Stimulated activated CD4-positive, alpha-beta T cell treated with anti-CD3 and anti-CD28 coated beads, Interleukin-12 subunit alpha, Interleukin-12 subunit beta, amount 100 ng/mL, for 48 hours (primary cell): ENCODE measurements at places on chromosomes 16 and 17.

GRCh38 chr17:15398291-15398690, 56.9 kb upstream of the TEKT3 start:
- DNase-seq = no peak

GRCh38 chr16:1620391-1620790, 8.2 kb downstream of the CRAMP1 start:
- no peak for DNase-seq

DNA sequence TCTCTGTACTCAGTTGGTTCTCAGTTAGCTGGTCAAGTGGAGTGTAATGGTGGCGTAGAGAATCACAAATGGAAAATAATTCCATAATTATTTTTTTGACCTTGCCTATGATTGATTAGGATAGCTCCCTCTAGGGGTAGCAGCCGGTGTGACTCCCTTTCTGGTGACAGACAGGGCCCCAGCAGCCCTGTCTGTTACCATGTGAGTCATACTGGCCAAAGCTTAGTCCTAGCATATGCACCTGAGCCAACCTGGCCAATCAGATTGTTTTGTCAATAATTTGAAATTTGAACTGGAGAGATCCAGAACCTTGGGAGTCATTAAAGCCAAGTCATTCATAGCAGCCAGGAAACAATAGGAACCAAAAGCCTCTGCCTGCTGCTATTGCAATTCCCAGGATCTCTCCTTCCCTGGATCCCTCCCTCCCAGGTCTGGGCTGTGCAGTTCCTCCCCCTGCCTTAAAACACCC, 5.6 kb downstream of the PNPO start:
- DNase-seq = peak; percentile 77

DNA sequence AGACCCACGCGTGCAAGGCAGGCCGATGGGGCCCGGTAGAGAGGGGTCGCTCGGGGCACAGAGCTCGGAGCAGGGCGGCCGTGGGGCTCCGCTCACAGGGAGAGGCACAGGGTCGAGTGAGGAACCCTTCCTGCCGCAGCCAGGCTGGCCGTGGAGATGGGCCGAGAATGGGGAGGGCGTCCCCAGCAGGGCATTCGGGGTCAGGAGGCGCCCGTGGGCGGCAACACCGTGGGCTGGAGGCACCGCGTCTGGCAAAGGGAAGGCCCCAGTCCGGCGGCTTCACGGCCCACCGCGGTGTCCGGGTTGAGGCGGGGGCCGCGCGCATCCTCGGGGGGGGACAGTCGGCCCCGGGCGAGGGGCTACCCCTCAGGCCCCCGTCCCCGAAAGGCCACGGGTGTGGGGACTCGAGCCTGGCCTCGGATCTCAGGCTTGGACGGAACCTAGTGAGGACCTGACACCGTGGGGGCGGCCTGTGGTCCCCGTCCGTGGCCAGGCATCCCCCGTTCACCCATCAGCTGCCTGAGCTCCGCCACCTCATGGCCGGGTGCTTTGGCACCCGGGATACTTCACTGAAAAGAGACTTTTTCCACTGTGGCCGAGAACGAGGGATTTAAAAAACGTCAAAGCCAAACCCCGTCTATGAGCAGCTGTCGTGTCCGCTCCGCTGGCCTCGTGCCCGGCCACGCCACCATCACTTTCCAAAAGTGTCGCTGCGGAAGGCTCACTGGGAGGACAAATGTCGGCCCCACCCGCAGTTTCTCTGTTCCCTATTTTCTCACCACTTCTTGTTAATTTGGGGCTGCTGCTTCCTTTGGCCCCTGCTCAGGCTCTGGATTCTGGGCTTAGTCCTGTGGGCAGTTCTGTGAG, 73.6 kb downstream of the METRNL start:
- no peak for DNase-seq

DNA sequence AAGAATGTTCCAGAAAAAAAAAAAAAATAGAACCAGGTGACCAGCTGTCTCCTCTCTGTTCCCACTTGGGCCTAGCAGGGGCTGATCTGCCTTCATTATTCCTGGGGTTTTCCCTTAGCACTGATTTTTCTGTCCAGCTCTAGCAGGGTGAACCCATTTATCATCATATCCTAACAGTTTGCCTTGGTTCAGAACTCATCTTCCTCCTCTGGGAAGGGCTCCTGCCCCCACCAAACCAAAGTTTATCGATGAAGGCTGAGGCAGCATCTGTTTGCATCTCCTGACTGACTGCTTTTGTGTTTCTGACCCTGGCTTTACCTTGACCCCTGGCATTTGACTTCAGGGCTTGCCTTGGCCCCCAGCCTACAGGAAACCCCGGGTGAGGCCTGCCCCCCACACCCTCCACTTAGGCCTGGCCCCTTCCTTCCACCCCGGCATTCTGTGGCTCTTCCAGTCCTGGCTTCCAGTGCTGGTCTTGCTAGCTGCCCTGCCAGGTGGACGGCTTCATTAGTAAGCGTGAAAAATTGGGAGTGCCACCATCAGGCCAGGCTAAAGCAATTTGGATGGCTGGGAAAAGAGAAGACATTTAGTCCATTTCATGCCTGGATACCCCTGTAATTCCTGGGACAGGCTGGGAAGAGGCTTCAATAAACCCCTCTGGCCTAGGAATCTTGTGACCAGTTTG, 164.9 kb downstream of the CCDC182 start:
- no peak for DNase-seq

DNA sequence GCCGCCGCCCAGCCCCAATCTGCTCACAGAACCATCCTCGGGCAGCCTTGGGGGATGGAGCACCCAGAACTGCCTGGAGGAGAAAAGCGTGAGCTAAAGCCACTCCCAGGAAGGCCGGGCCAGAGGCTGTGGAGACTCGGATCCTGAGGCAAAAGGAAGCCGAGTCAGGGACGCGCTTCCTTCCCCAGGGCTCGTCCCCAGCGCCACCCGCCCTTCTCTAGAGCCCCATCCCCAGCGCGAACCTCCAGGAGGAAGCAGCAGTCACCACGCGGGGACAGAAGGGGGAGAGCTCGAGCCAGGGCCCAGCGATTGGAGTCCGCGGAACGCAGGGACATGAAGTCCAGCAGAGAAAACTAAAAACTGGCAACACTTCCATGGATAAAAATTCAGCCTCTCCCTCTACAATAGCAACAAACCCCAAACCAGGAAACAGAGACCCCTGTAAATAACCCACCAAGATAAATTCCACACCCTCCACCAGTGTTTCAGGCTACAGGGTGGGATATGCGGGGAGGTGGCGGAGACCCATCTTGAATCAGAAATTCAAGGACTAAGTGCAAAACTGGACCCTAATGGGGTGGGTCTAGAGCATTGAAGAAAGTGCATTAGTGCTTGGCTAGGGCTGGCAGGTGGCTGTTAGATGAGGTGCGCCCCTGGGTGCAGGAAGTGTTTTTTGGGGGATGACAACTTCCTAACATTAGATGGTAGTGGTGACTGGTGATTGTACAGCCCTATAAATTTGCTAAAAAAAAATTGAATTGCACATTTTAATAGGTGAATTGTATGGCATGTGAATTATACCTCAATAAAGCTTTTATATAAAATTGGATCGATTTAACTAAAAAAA, 116.1 kb upstream of the METRNL start:
- DNase-seq = no peak

DNA sequence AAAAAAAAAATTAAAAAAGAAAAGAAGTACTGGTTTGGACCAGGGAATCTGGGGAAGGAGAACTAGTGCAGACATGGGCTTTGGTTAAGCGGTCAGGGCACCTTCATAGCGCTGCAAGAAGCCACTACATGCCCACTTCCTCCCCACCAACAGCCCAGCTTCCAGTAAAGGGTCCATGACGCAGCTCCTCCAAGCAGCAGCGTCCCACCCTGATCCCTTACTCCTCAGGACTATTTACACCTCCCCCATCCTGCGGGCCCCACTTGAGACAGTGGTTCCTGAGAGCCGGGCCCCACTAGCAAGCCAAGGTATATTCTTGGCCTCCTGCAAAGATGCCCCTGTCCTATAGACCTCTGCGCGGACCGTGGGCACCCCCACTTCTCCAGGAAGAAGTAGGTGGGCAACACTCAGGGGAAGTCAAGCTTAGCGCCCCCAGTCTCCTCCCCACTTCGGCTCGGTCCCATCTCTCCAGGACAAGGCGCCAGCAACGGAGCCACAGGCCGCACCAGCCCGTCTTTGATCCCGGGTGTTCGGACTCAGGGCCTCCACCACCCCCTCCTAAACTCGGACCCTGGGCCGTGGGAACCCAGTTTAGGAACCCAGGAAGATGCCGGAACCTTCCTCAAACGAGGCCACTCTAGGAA, 913 bp upstream of the PRR14 start:
- DNase-seq = no peak

- DNase-seq = no peak
These were observed 55.3 kb downstream of the HLF start for GRCh38 chr17:55319933-55320593.

- no peak for DNase-seq
These were observed 50.4 kb downstream of the ARHGAP27 start for GRCh38 chr17:45382226-45382625.

GRCh38 chr17:30236766-30237165, 1.3 kb upstream of the SLC6A4 start:
- no peak for DNase-seq

DNA sequence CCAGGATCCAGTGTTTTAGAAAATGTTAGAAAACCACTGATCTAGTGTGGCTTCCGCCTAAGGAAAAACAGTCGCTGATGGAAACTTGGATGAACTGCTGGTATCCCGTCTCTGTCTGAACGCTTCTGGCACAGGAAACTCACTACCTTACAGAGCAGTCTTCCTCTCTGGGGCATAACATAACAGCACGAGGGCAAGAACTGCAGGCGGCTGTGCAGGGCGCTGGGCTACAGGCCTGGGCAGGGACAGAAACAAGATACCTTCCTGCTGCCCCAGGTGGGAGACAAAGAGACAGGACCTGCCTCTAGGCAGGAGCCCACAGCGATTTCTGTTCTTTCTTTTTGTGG, 10.5 kb downstream of the MXRA7 start:
- no peak for DNase-seq

DNA sequence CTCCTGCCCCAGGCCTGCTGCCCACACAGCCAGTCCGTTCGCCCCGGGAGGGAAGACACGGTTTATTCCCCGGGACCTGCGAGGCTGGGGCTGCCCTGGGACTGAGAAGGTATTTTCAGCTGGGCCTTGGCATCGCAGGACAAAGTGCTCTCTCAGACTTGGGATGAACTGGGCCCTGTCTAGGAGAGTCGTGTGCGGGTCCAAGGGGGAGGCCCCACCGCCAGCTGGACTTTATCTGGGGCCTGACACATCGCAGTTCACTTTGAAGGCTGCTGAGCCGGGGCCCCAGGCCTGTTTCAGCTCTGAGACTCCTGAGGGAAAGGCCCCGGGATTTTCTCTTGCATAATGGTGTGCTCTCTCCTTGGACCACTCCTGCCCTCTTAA, 6.8 kb downstream of the CRISPLD2 start:
- DNase-seq = no peak

DNA sequence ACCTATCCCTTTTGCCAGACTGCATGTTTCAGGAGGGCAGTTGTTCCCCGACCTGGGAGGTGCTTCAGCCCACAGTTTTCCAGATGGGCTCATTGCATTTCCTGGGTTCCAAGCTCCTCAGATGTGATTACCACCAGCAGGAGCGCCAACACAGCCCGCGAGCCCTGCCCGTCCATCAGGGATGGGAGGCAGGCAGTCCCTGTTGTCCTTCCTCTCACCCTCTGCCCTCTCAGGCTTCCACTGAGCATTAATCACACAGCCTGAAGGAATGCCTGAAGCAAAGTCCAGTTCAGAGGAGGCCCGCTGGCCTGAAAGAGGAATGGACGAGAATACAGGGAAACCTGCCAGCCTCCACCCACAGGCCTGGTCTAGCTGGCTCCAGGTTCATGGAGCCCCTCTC, 256.3 kb upstream of the SDK2 start:
- no peak for DNase-seq

DNA sequence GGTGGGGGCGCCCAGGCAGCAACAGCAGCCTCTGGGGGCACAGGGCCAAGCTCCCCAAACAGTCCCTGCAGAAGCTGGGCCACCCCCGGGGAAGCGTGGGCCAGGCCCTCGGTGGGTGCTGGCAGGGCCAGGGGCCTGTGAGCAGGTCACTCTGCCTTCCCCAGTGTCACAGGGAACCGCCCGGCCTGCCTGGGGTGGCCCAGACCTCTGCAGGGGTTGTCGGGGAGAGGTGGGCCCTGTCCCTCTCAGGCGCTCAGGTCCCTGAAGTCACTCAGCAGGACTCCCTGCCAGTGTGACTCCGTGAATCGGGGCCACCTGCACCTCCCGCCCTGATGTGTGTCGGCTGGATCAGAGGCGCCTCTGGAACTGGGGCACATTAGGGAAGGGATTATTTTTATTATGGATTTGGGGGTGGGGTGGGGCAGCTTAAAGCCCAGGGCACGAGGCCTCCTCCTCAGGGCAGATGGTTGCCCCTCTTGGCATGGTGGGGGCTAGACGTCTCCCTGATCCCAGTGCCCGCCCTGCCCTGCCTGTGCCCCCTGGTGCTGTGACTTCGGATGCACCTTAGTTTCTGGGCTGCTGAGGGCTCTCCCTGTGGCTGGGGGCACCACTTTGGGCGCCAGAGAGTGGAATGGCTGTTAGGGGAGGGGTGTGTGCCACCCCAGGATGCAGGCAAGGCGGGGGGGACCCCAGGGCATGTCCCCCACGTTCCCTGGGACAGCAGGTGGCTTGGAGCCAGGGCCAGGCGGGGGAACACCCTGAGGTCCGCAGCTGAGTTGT, 1.2 kb upstream of the GNG13 start:
- no peak for DNase-seq
